Fibroblast of skin of scalp (primary cell): ENCODE measurements at places on chromosomes 16 and 17.

GRCh38 chr17:70527364-70527888, 358.1 kb downstream of the KCNJ2 start:
- no peak for DNase-seq

DNA sequence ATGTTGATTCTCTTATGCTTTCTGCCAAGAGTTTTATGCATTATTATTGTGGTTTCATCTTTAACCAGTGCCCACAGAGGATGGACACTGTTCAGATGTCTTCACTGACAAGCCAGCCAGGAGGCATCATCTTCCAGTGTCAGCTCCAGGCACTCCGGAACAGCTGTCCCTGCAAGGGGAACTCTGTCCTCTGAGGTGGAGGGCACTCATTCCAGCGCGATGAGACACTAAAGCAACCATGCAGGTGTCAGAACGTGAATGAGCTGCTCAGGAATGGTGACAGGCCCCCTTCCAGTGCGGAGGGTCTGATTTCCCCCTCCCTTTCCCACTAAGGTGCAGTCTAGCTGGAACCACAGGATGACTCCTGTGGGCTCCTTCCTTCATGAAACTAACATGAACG, 117.5 kb downstream of the NOG start:
- no peak for DNase-seq

DNA sequence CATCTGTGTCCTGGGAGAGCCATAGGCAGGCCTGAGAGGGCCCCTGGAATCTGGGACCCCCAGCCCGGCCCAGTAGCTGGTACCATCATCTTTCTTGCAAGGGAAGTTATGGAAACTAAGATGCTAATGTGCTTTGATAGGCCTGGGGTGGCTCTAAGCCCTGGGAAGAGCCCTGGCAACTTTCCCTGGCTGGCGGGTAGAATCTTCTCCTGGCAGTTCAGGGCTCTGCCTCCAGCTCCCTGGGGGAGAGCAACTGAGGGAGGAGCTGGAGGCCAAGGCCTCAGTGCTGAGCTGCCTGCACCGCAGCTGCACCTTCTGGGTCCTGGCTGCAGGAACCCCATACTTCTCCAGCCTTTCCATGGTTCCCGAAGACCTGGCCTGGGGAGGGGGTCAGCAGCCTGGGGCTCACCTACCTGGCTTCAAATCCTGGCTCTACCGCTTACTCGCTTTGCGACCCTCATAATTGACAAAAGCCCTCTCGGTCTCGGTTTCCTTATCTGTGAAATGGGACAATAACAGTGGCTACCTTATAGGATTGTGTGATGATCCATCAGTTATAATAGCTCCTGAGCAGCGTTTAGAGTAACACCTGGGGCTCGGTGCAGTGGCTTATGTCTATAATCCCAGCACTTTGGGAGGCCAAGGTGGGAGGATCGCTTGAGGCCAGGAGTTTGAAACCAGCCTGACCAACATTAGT, 333.7 kb downstream of the SEC14L1 start:
- DNase-seq, result peak; percentile 81

DNA sequence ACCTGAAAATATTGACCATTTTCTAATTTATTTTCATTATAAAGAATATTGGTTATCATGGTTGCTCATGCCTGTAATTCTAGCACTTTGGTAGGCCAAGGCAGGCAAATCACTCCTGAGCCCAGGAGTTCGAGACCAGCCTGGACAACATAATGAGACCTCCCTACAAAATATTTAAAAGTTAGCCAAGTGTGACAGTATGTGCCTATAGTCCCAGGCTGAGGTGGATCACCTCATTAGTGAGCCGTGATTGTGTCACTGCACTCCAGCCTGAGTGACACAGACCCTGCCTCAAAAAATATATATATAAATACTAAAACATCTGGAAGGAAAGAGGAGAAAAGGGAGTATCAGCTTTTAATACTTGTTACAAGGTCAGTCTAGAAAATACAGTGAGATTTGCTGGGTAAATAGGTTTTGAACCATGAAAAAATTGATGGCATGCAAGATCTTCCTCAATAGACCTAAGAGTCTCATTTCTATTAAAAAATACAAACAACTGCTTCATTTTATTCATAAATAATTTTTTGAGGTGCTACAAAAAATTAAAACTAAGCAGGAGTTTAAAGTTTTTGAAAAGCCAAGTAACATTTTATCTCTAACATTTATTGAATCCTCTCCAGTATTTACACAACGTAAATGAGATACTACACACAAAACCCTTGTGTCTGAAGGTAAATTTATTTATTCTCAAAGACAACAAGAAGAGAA, 47.7 kb downstream of the TUBD1 start:
- DNase-seq, result peak; percentile 61

GRCh38 chr17:77227461-77228240, 86.9 kb downstream of the SEC14L1 start:
- no peak for DNase-seq

GRCh38 chr17:8002721-8003593, 542 bp downstream of the GUCY2D start:
- DNase-seq, result no peak

GRCh38 chr16:57701759-57702371, 7.3 kb downstream of the DRC7 start:
- DNase-seq, result no peak

GRCh38 chr16:59971264-59971663, 1237.1 kb upstream of the GOT2 start:
- no peak for DNase-seq

GRCh38 chr16:83666449-83666848, 141.3 kb upstream of the HSBP1 start:
- no peak for DNase-seq

- DNase-seq, result no peak
Observed at GRCh38 chr16:642189-643049, 791 bp downstream of the MCRIP2 start.

GRCh38 chr16:57667526-57668262, 412 bp upstream of the ADGRG3 start:
- no peak for DNase-seq

DNA sequence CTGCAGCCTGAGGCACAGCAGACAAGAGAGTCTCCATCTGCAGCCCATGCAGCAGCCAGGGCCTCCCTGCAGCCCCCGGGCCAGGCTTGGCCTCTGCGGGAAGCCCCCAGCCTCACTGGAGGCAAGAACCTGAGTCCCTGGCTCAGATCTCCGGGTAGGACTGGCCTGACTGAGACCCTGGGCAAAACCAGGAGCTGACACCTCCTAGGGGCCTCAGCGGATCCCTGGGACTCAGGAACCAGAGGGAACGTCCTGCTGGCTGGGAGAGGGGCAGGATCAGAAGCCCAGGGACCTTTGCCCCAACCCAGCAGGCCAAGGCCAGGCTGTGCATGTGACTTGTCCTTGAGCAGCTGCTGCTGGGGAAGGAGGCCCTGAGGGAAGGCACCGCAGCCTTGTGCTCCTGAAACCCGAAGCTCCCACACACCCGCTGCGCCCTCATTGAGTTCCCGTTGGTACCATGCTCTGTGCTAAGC, 1.7 kb upstream of the PRSS21 start:
- DNase-seq, result no peak

GRCh38 chr16:1914084-1914608, 4.1 kb downstream of the HS3ST6 start:
- no peak for DNase-seq

- DNase-seq, result no peak
Observed at GRCh38 chr17:9270921-9271320, 249.6 kb downstream of the NTN1 start.

GRCh38 chr16:72637306-72637705, 410.6 kb downstream of the ZFHX3 start:
- peak; percentile 59 for DNase-seq

DNA sequence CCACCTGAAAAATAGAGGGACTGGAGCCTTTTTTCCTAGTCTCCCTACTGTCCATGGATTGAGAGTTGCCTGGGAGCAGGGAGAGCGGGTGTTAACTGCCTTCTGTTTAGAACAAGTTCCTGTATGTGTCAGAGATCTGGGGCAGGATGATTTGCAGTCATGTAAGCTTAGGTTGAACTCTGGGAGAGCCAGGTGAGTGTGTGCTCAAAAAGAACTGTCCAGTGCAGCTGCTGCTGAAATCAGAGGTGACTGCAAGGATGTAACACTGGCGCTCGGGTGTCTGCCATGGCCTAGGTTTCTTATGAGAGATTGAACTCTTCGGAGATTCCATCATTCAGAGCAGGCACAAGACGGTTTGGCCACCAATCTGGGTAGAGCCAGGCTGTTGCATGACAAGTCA, 432.5 kb downstream of the CDH13 start:
- no peak for DNase-seq

DNA sequence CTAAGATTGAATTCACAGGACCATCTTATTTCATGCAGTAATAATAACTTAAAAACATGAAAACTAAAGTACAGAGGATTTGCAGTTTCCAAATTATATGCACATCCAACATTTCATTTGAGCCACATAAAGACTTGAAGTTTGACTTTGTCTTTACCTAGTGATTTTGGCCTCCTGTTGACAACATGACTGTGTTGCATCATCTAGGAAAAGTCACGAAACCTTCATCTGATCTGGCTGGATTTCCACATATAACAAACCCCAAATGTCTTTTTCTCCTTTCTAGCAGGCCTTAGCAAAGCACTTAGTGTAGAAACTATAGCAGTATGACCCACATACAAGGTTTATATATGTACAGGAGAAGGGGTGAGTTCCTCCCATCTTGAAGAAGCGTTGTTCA, 406.5 kb upstream of the CDH5 start:
- no peak for DNase-seq

DNA sequence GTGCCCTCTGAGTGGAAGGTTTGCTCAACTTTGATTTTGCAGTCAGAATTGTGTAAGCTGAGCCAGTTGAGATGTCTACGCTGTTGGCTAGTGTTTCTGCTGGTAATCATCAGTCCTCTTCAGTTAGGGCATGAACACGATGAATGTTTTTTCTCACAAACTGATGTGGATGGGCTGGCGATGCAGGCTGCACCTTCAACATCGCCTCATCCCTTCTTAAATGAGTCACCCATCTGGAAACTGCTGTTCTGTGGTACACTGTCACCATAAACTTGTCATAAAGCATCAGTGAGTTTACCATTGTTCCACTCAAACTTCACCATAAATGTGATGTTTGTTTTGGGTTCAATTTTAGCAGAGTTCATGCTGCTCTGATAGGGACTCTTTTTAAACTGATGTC, 8.4 kb downstream of the C16orf95 start:
- no peak for DNase-seq

GRCh38 chr17:37312137-37312923, 63.5 kb upstream of the C17orf78 start:
- DNase-seq, result no peak

- DNase-seq, result no peak
Observed at GRCh38 chr17:79095345-79096055, 20.9 kb downstream of the ENGASE start.

GRCh38 chr17:9725575-9725974, 65.8 kb downstream of the DHRS7C start:
- peak; percentile 18 for DNase-seq

DNA sequence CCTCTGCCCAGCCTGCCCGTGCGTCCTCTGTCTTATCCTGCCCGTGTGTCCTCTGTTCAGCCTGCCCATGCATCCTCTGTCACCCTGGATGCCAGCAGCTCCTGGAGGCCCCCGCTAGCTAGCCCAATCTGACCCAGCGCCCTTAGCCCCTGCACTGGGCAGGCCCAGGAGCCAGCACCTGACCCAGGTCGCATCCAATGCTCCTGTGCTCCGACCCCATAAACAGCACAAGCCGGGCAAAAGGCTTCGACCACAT, 13.1 kb downstream of the CDH15 start:
- DNase-seq, result no peak

- DNase-seq, result peak; percentile 32
Observed at GRCh38 chr17:76432712-76433336, 20.1 kb downstream of the UBE2O start.

DNA sequence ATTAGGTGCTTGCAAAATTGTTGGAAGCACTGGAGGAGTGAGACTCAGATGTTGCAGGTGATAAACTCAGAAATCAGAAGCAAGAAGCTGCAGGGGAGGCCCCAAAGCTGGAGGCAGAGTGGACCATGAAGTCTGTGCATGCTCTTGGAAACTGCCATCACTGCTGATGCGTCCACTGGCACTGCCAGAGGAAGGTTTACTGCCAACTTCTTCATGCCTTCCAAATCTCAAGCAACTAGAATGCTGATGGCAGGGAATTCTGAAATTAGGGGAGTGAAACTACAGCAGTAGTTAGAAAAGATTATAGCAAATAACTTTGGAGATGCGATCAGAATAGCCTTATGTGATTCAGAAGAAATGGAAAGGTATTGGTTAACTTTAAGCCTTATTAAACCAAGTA, 277.1 kb upstream of the SDK2 start:
- no peak for DNase-seq

- no peak for DNase-seq
Observed at GRCh38 chr16:75575958-75576357, 9.8 kb downstream of the GABARAPL2 start.

DNA sequence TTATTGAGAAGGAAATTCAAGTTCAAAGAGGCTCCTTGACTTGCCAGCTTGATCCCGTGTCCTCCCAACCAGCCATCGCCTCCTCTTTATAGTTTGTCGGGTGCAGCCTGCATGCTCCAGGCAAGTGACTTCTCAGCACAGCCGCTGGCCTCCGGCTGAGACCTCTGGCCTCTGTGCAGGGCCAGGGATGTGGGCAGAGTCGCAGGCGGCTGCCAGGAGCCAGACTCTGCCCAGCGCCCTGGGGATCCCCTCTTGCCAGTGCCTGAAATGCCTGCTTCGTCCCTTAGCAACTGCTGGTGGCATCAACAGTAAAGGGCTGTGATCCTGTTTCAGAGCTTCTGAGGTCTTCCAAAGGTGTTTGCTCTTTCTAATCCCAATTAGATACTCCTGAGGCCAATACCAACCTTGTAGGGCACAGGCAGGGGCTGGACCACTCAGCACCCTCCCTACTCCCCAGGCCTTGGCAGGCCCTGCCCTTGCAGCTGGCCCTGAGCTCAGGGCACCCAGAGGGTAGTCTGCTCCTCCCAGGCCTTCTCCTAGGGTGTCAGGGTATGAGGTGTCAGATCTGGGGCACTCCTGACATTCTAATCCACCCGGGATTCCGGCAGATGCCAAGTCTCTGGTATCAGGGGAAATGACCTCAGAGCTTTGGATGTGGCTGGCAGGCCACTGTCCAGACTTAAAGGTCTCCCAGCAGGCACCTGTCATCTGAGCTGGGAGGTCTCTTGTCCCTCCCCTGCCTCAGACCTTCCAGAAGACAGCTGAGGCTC, 68.0 kb upstream of the SIAH1 start:
- DNase-seq, result no peak

DNA sequence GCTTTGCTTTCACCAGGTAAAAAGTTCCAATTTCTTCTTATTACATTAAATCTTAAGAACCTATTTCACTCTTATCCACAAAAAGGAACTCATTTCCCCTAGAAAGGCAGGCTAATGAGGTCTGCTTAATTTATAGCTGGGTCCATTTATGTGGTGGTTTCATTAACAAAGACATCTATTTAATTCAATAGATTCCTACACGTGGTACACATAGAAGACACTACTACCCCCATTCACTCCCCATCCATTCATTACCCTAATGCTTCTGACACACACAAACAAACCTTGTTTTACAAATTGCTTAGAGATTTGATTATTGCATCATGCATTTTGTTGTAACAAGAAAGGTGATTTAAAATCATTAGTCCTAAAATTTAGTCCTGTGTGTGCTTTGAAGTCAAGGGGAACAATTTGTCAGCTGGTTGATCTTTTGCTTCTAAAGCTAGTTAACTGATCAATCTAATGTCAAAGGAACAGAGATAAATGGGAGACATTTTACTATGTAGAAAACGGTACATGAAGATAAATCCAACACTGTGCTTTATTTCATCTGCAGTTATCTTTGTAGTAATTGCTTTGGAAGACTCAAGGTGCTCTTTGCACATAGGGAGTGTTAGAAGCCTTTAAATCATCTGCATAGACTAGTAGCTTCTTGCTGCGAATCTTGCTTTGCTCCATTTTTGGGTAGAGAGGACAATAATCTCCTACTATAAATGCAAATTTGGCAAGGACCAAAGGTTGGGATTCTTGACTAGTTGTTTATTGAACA, 379.2 kb downstream of the CDH11 start:
- no peak for DNase-seq
